ENCODE measurements at places on chromosomes 1 and 21.

- no peak for DNase-seq
These were observed 7.5 kb upstream of the RNF223 start for GRCh38 chr1:1081311-1082238.

- DNase-seq: no peak
These were observed 13.6 kb upstream of the CEP85 start for GRCh38 chr1:26220199-26220912.

- DNase-seq: no peak
These were observed 227.3 kb downstream of the DYRK1A start for GRCh38 chr21:37593740-37594471.

DNA sequence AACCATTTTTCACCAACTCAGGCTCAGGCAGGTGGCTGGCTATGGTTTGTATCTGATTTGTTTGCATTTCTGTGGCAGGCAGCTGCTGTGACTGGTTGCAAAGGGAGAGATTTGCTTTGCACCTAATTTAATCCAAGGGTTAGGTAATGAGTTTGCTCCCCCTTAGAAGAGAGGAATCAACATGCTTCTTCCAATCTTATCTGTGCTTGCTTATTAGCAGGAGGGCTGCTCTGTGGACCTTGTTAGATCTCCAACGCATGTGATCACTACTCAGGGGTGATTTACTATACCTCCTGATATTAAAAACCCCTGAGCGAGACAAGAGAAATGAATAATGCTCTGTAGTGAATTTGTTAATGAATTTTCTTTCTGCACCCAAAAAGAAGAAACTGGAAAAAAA lies 20.5 kb downstream of the OLFML3 start:
- DNase-seq: peak; percentile 17

DNA sequence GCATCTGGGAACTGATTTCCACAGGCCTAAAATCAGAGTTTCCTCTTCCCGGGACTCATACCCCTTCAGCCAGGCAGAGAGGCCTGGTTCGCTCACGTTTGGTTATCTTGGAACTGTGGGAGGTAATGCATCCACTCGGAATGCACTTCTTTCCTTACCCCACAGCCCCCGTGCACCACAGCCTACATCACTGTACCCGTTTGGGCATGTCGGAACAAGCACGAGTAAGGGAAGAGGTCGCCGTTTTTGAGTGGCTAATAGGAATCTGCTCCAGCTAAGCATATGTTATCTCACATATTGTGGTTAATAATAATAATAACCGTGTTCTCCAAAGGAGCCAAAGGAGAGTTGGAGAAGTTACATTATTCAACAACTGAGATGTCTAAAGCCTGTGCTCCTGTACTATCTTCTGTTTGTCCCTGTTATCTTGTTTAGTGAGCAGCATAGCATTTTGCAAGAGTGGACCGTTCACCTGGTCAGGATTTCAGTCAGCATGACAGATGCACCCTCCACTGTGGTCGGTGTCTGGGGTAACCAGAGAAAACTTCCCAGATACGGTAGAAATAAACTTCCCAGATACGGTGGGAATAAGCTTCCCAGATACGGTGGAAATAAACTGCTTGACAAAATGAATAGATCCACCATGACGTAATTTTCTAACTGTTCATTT lies 198.6 kb downstream of the SDCCAG8 start:
- DNase-seq: no peak

DNA sequence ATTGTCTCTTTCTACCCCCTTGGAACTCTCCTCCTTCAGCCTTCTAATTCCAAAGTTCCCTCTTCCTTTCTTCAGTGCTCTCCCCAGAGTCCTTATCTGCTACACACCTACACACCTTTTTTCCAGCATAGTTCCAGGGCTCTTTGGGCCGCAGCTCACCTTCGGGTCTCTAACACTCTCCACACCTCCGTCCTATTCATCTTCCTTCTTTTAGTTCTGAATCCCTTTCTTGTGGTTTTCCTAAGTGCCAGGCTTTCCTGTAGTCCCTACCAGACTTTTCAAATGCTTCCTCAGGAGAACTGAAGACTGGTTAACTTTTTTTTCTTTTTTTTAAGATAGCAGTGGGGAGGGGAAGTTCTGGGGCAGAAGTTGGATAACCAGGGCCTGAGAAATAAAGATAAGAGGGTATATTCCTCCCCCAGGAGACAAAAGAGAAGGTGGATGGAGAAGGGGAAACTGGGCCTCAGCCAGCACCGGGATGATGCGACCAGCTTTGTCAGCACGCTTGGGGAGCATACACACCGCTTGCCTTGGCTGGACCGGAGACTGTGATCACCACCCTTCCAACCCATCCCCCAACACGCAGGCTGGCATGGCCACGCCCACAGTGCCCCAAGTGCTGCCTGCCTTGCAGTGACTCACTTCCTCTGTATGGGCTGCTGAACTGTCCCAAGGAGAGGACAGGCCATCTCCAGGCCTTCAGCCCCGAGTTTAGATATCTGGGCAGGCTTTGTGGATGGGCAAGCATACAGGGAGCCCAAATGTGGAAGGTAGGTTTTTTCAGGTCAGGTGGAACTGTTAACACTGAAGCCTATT lies 2.5 kb upstream of the CERS2 start:
- DNase-seq: peak; percentile 30

- DNase-seq: no peak
These were observed 11.8 kb downstream of the SIM2 start for GRCh38 chr21:36710729-36711048.

- DNase-seq: peak; percentile 56
These were observed 171.5 kb upstream of the DUSP10 start for GRCh38 chr1:221913351-221913892.

- no peak for DNase-seq
These were observed 59.1 kb downstream of the EIF4G3 start for GRCh38 chr1:21117597-21118001.

- DNase-seq: no peak
These were observed 30.3 kb upstream of the POGK start for GRCh38 chr1:166808952-166809351.

DNA sequence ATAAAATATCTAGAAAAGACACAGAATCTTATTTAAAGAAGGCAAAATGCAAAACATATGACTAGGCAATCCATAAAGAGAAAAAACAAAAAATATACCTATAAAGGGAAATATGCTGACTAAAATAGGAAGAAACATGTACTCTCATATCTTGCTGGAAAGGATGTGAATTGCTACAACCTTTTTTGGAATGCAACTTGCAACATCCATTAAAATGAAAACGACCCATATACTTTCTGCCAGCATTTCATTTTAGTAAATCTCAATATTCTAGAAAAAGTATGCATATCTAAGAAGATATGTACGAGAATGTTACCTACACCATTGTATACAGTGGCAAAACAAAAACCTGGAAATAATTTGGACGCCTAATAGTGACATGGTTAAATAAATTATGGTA lies 56.6 kb downstream of the EDEM3 start:
- no peak for DNase-seq

GRCh38 chr1:212225871-212226302 lies 59.3 kb upstream of the PPP2R5A start:
- no peak for DNase-seq

- no peak for DNase-seq
These were observed 8.8 kb downstream of the SMCP start for GRCh38 chr1:152886758-152887409.

GRCh38 chr1:203173566-203173965 lies 2.1 kb downstream of the MYBPH start:
- DNase-seq: no peak

- DNase-seq: no peak
These were observed 189.2 kb downstream of the ZP4 start for GRCh38 chr1:237701534-237701933.

DNA sequence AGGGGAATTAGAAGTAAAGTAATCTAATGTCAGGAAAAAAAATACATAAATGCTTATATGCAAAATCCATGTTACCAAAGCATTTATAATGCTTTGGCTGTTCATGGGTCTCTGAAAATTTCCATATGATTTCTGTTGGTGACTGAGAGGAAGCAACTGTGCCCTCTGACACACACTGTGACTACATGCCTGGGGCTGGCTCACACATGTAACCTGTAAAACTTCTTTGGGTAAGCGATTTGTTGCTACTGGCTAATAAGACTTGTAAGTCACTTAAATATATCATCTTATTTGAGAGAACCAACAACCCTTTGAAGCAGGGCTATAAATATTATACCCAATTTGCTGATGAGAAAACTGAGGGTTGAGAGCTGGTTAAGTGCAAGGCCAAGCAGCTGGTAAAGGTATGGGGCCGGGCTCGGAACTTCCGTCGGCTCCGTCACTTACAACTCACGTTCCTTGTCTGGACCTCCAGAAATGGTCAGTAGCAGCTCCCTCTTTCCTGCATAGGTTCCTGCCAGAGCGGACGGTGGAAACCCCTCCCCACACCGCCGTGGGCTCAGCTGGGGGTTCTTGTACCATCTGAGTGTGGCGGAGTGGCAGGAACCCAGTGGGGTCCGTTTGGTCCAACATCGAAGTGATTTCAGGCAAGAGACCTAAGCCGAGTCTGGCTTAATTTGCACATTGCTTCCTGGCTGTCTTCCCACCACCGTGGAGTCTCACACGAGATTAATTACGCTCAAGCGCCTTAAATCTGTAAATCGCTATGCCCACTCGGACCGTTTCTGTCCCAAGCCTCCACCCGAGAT lies 714 bp downstream of the DFFA start:
- DNase-seq: peak; percentile 52

GRCh38 chr1:72917920-72918319 lies 635.6 kb upstream of the NEGR1 start:
- DNase-seq: no peak

DNA sequence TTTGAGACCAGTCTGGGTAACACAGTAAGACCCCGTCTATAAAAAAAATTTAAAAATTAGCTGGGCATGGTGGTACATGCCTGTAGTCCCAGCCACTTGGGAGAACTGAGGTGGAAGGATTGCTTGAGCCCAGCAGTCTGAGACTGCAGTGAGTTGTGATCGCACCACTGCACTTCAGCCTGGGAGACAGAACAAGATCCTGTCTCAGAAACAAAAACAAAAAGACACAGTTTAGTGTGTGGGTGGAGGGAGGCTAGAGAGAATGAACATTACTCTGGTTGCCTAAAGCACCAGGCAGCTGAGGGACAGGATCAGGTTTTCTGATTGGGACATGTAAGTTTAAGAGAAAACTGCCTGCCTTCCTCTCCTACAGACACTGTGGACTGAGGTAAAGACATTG lies 42.3 kb downstream of the VAMP4 start:
- DNase-seq: no peak

- DNase-seq: peak; percentile 99
These were observed 109.8 kb downstream of the MAST2 start for GRCh38 chr1:45913183-45913683.

DNA sequence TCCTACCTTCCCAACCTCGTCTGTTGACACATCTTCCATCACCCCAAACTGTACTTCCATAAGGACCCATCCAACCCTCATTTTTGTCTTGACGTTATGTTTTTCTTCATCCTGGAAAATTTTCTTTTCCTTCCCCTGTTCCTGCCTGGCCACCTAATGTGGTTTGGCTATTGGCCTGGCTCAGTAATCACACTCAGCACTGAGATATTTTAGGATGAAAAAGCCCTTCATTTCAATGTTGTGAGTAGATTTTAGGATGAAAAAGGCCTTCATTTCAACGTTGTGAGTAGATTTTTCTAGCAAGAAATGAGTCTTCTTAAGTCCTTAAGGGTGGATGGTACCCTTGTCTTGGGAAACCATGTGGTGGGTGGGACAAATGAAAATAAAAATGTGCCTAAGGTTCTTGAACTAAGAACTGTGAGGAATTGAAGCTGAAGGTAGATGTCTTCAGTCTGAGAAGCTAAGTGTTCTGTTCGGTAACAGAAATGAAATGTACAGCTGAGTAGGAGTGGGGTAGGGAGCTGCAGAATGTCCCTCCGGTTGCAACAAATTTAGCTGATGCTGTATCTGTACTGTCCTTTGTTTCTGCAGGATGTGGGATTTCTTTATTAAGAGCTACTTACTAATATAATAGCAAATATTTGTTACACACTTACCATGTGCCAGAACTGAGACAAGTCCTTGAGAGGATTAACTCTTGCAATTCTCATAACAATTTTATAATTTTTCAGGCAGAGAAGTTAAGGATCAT lies 36.1 kb downstream of the DNTTIP2 start:
- no peak for DNase-seq

- no peak for DNase-seq
These were observed 18.7 kb downstream of the SLC19A1 start for GRCh38 chr21:45523411-45524101.

- DNase-seq: no peak
These were observed 9.8 kb upstream of the KCNA3 start for GRCh38 chr1:110684491-110684890.

GRCh38 chr1:65066419-65066765 lies 81.6 kb upstream of the AK4 start:
- peak; percentile 12 for DNase-seq

GRCh38 chr1:45412899-45413298 lies 72.7 kb upstream of the MUTYH start:
- no peak for DNase-seq

DNA sequence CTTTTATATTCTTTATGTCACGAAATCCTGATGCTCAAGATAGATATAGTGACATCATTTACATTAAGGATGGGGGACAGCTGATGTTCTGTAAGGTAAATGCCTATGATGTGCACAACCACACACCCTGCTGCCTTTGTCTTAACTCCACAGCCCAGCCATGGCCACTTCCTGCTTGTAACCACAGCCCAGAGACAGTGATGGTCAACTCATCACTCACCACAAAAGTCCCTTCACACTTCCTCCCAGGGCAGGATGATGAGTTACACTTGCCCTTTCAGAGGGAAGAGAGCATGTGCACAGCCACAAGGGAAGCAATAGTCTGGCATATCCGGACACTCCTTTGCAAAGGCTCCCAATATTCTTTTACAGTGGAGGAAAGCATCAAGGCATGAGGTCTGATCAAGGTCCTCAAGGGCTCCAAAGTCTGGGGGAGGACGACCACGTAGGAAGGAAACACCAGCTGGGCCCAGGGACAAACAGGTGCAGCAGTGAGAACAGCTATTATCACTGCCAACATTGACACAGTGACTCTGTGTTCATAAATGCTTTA lies 53.8 kb downstream of the PLPP3 start:
- DNase-seq: no peak

DNA sequence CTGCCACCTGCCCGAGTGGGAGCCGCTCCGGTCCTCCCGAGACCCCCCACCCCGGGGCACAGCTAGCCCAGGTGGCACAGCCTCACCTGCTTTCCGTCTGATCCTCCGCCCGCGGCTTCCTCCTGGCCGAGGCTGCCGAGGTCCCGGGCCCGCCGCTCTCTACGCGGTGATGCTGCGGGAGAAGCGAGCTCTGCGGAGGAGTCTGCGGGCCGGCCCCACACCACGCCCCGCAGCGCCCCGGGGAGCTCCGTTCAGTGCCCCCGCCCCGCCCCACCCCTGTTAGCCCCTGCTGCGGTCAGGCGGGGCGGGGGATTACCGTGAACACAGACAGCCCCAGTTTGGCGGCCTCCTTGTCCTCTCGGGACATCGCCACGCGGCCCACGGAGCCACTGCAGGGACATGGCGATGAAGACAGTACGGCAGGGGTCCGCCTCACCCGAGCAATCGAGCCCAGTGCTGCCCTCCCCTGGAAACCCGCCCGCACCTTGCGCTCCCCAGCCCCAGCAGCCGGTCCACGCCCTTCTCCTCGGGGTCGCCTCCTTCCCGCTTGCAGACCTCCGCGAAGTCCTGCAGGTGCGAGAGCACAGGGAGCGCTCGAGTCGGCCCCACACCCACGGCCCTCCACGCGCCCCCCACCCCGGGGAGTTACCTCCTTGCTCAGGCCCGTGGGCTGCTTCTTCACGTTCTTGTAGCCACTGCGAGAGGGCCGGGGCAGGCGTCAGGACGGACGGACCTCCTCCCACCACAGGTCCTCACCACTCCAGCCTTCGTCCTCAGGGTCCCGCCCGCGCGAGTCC lies 933 bp downstream of the C1orf35 start:
- DNase-seq: peak; percentile 26

- DNase-seq: no peak
These were observed 6.3 kb downstream of the APP start for GRCh38 chr21:26164311-26164710.

All from fibroblast of villous mesenchyme (primary cell).